Stimulated activated CD8-positive, alpha-beta memory T cell treated with anti-CD3 and anti-CD28 coated beads, Interleukin-15, amount 100 ng/mL, for 1 hour (primary cell): ENCODE measurements at places on chromosomes 5 and 9.

DNA sequence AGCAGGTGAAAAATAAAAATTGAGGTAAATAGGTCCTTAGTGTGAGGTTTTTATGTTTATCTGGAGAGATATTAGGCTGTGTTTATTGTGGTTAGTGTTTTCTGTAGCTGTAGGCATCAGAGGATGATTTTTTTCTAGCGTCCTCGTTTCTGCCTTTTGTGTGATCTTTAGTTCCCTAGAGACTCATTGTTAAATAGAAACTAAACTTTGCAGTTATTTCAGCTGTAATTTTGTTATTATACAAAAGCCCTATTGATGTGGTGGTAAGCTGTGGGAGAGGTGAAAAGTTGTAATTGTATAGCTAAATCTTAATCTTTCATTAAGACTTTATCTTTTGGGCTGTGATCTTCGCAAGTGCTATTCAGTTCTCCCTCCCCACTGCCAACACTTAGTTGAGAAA, 340.3 kb downstream of the CYLC2 start:
- no peak for DNase-seq

DNA sequence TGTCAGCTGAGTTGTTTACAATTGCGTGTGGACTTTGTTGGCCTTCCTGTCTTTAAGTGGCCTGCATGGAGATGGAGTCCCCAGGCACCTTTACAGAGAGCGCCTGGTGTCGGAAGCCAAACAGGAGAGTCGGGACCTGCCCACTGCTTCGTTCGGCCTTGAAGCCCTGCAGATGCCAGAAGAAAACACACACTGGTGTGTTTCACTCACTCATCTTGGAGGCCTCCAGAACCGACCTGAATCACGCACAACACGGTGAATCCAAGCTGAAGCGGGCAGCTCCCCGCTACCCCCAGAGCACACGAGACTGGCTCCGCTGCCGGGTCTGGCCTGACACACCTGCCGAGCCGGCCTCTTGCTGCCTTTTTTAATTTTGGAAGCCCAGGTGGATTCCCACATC, 419.4 kb upstream of the IRX4 start:
- no peak for DNase-seq

DNA sequence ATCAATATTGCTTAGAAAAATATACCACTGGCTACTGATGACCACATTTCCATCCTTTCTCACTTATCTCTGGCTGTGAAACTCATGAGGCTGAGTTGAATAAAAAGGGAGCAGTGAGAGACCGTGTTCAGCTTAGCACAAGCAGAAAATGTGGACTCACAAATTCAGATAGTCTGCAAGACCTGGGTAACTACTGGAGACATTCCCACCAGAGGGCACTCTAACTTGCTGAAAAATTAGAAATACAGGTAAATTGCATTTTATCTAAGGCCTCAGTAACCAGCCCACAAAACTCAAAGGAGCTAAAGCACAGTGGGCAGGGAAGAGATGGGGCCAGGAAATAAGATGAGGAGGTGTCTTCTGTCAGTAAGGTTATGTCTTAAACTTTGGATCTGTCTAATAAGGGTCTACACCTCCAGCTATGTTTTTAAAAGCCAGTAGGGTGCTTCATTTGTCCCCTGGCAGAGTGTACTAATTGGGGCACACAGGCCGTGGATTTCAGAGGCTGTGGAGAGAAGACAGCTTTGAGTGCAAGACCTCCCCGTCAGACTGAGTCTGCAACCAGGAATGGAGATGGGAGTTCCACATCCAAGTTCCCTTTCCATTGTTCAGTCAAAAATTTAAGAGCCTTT, 8.7 kb upstream of the NDUFB6 start:
- no peak for DNase-seq

DNA sequence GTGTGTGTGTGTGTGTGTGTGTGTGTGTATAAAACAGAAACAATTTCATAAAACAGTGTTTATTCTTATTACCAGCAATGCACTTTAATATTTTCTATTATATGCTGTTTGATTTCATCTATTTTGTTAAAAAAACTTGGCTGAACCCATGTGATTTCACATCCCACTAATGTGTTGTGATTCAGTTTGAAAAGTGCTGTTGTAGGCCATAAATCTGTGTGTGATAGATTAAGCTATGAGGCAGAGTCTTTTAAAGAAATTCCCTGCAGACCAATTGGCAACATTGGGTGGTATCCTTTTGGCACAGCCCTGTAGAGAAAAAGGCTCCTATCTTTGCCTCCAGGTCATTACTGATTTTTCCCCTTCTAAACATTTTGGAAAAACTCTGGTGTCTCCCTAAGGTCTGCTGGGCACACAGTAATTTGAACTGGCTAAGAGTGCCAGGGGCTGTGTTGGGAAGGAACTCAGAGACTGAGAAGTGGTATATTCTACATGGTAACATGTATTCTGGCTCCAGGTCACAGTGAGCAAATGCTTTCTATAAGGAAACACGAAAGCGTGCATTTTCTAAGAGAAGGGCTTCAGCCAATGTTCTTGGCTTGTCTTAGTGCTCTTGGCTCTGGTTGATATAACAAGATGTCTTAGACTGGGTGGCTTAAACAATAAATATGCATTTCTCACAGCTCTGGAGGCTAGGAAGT, 4.5 kb downstream of the CAMK4 start:
- DNase-seq, result no peak

DNA sequence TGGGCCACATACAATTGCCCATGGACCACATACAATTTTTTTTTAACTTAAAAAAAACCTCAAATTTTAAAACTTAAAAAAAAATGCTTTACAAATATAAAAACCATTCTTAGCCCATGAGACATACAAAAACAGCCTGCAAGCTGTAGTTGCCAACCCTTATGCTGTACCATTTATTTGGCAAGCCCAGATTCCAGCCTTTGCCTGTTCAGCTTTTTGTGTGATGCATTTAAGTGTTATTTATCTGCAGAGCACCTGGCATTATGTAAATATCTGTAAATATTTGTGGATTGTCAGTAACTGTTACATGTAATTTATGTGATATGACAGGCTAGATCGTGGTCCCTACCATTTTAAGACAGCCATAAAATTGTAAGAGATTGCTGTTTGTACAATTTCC, 32.6 kb downstream of the HEXB start:
- no peak for DNase-seq
